ENCODE measurements at places on chromosomes 1 and 21. TPM values are rescaled to one million over a fixed set of nuclear protein-coding genes. Genes with fewer than 3 reads are reported as not detected.

LDLRAD2 gene
- not detected for total RNA-seq

ETV3L gene
- not detected for total RNA-seq

CCDC27 gene
- not detected for total RNA-seq

- DNase-seq: no peak
Observed at GRCh38 chr1:206116873-206117150, 376 bp downstream of the AVPR1B start.

- no peak for DNase-seq
Observed at GRCh38 chr1:166330096-166330495, 163.3 kb upstream of the FAM78B start.

GRCh38 chr1:168607872-168608428 is 31.5 kb downstream of the XCL1 start:
- no peak for DNase-seq

- no peak for DNase-seq
Observed at GRCh38 chr1:198326915-198327314, 170.1 kb downstream of the NEK7 start.

GRCh38 chr1:36031441-36031840 is 52.5 kb upstream of the TEKT2 start:
- DNase-seq: no peak

DNA sequence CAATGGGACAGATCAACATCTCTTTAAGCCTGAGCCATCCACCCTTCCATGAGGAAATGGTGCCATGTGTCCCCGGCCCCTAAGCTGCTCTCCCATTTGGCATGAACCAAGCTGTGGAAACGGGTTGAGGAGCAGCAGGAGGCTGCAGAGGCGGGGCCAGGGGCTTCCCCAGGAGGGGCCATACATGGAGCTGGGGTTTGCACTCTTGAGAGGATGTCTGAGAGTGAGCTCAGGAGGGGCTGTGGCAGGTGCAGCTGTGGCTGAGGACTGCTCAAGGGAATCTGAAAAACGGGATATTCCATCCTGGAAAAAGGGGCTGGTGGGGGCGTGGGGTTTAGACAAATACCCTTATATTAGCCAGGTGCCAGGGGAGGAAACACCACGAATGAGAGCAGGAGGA is 7.1 kb upstream of the CLEC20A start:
- no peak for DNase-seq

DNA sequence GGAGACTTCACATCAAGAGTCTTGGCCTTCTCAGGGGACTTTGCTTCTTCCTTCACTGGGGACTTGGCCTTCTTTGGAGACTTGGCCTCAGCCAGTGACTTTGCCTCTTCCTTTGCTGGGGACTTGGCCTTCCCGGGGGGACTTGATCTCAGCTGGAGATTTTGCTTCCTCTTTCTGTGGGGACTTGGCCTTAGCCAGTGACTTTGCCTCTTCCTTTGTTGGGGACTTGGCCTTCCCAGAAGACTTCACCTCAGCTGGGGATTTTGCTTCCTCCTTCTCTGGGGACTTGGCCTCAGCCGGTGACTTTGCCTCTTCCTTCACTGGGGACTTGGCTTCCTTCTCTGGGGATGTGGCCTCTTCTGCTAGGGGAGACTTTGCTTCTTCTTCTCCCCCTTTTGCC is 13.5 kb upstream of the CD2 start:
- DNase-seq: no peak

- DNase-seq: no peak
Observed at GRCh38 chr1:2382621-2383361, 8.6 kb downstream of the MORN1 start.

GRCh38 chr1:198534548-198535418 is 5.7 kb downstream of the ATP6V1G3 start:
- DNase-seq: no peak
